ENCODE measurements at places on chromosomes 12 and 14.

DNA sequence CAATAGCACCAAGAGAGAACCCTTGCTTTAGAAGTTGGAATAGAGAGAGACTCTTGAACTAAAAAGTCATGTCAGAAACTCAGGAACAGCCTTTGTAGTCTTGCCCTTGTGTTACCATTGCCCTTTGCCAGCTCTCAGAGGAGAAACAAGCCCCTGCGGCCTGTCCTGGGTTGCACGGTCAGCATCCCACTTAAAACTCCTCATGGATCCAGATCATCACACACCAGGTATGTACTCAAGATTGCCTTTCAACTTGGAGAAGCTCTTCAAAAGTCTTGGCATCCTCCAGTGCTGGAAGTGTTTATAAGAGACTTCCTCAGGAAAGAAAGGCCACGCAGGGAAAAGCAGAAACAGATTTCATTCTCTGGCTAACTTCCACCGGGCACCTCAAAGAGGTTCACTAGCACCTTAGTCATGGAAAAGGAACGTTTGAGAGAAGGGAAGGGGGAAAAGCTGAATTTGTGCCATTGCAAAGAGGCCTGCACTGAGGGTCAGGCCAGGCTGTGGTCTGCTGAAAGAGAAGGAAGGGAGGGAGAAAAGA is 594.2 kb downstream of the MED13L start:
- no peak for DNase-seq

DNA sequence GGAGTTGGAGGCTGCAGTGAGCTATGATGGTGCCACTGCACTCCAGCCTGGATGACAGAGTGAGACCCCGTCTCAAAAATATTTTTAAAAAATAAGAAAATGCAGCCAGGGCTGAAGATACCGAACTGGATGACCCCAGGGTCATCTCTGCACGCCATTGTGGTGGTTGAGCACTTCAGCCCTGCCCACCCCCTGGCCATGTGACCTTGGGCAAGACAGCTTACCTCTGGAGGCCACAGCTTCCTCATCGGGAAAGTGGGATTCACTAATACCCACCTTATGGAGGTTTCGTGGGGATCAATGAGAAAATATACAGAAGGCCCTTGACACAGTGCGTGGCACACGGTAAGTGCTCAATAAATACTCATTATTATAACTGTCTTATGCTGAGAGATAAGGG is 25.5 kb downstream of the MVK start:
- no peak for DNase-seq

DNA sequence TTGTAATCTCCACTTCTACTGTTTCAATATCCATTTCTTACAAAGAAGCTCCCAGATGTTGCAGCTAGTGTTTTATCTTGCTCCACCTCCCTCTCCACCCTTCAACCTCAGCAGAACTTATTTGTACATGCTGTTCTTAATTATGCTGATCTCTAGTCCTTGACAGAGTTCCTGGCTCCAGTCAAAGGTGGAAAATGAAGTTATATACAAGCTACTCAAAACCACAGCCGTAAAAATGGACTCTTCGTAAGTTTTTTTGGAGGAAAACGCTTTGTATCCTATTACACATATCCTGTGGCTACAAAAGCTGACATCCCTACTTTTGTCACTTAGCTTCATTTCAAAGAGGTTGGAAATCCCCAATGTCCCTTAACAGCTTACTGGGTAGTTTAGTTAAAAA is 1.3 kb downstream of the CLEC1A start:
- DNase-seq: no peak

- DNase-seq: no peak
These were observed 8.2 kb upstream of the DICER1 start for GRCh38 chr14:95165517-95165916.

GRCh38 chr14:80850197-80850814 is 91.2 kb downstream of the CEP128 start:
- no peak for DNase-seq

DNA sequence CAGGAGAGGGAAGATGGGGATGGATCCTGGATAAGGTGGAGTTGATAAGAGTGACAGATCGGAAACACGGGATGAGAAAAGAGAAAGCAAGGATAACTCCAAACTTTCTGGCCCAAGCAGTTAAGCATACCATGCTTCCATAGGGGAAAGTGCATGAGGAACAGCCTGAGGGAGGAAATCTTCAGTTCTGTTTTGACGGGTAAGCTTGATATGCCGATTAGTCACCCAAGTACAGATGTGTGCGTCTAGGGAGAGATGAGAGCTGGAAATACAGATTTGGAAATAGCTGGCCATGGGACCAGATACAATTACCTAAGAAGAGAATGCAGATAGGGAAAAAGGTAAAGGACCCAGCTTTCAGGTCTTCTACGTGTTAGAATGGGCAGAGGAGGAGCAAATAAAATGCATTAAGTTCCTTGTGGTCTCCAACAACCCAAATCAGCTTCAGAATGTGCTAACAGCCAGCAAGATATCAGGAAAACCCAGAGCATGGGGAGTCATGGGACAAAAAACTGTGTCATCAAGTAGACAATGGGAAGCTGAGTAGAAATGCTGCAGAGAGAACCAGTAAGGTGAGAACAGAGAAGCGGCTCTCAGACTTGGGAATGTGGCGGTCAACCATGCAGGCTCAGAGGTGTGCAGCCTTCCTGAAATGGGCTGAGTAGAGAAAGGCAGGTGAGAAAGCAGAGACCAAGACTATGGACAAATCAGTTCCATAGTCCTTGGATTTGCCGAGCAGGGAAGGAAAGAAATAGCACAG is 56.3 kb downstream of the PPP1R36 start:
- DNase-seq: no peak

GRCh38 chr12:80707126-80707829 is at the start of gene MYF6:
MYF6 (plus strand) TSS chr12:80707634; CDS start chr12:80707720, 86 bp downstream.
- DNase-seq: no peak

- DNase-seq: no peak
These were observed 100.5 kb downstream of the VEZT start for GRCh38 chr12:95318071-95318545.

- DNase-seq: no peak
These were observed 341.2 kb upstream of the MGAT4C start for GRCh38 chr12:86597431-86597830.

DNA sequence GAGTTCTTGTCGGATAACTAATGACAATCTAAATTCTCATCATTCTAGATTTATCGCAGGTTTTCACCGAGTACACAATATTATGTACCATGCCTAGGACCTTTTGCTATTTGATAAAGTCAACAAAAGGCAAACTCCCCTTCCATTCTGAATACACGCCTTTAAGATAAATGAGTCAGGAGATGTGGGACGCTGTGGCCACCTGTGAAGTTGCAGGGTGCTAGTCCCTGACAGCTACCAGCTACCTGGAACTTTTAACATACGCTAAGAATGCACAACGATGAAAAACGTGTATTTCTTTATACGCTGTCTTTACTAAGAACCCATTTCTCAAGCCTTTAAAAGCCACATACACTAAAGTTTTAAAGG is 678 bp downstream of the MDM1 start:
- no peak for DNase-seq

- DNase-seq: no peak
These were observed at the start of gene ESRRB for GRCh38 chr14:76375947-76376404. ESRRB (plus strand) TSS chr14:76376137; CDS start chr14:76376402, 265 bp downstream.

- peak; percentile 23 for DNase-seq
These were observed 620 bp downstream of the TMTC1 start for GRCh38 chr12:29782871-29783772.

- no peak for DNase-seq
These were observed 23.9 kb downstream of the SLC7A7 start for GRCh38 chr14:22791301-22791700.

- no peak for DNase-seq
These were observed 448.1 kb upstream of the DCN start for GRCh38 chr12:91630596-91631293.

- DNase-seq: no peak
These were observed 105.0 kb downstream of the SNAPC1 start for GRCh38 chr14:61866932-61867920.

DNA sequence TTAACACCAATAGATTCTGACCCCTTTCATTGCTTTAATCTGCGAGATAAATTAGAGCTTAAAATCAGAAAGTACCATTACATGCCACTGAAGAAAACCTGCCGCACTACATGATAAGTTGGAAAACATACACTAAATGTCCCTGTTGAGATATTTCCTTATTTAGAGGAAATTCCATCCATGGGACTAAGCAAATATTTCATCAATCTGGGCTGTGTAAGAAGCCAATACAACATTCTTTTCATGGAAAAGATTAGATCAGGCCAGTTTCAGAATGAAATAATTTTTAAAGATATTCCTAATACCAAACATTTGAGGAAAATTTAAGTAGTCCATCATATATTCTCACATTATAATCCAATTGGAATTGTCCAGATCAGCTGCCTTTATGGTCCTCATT is 112.8 kb downstream of the LLPH start:
- no peak for DNase-seq

DNA sequence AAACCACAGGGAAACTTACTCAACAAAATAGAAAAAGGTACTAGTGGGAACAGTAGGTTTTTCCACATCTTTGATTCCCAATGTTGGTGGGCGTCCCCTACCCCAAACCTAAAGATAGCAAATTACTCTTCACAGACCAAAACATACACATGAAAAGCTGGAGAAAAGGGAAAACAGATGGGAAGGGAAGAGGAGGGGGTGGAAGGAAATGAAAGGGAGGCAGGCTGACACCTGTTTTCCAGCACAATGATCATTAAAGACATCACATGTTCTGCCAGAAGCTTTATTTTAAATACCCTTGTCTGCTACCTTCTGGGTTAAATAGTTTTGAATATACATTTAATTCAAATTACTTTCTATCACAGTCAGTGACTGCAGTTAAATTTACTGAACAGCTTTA is 1617.9 kb upstream of the SEL1L start:
- DNase-seq: no peak

DNA sequence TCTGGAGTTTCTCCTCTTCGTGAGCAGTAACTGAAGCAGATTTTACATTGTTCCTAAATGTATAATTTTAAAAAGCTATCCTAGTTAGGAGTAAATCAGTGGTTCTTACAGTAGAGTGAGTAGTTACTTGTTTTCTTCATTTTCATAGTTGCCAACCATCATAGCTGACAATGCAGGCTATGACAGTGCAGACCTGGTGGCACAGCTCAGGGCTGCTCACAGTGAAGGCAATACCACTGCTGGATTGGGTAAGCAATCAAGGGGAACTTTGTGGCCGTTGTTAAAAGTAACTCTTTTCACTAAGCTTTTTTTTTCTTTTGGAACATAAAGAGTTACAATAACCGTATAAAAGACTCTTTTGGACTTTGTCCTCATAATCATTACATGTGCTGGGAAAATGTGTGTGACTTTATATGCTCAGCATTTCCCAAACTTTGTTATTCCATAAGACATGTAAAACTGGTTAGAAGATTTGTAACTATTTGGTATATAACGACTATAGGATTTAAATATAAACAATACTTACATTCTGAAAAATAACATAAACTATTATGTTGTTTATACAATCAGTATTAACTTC is 12.4 kb downstream of the LRRC10 start:
- DNase-seq: no peak

- DNase-seq: no peak
These were observed 16.9 kb upstream of the PDE3A start for GRCh38 chr12:20351406-20351805.

- DNase-seq: no peak
These were observed 836.2 kb upstream of the MGAT4C start for GRCh38 chr12:87092421-87092820.

DNA sequence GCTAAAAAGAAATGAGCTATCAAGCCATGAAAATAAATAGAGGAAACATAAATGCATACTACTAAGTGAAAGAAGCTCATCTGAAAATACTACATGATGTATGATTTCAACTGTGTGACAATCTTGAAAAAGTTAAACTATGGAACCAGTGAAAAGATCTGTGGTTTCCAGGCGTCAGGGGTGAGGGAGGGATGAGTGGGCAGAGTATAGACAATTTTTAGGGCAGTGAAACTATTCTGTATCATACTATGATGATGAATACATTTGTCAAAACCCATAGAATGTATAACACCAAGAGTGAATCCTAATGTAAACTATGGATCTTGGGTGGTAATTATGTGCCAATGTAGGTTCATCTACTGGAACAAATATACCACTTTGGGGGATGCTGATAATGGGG is 21.3 kb downstream of the SPX start:
- DNase-seq: no peak

- no peak for DNase-seq
These were observed 122.3 kb upstream of the CNOT2 start for GRCh38 chr12:70120970-70121369.

- DNase-seq: no peak
These were observed 110.1 kb upstream of the BCL2L14 start for GRCh38 chr12:11960646-11961045.

- DNase-seq: no peak
These were observed 185.6 kb downstream of the APAF1 start for GRCh38 chr12:98830657-98831056.

- no peak for DNase-seq
These were observed 96.2 kb downstream of the BTG1 start for GRCh38 chr12:92049403-92049802.

GRCh38 chr14:101127224-101127623 is 223.7 kb upstream of the RTL1 start:
- no peak for DNase-seq

- DNase-seq: no peak
These were observed 7.4 kb upstream of the SYCP3 start for GRCh38 chr12:101746661-101747060.

DNA sequence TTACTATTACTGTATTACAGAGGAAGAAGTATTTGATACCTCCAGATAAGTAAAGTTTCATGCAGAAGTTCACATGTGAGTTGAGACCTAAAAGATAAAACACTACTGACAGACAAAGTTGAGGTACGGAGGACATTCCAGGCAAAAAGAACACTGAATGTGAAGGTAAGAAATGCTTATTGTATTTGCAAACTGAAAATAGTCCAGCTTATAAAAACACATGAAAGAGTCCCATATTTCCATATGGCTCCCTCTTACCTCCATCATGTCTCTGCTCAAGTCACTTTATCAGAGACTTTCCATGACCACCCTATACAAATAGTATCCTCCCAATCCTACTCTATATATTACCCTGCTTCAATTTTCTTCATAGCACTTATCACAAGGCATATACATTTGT is 35.8 kb downstream of the SENP1 start:
- no peak for DNase-seq

Measured in head of caudate nucleus (tissue), 42 donors.